ENCODE measurements at places on chromosomes 12 and 14. TPM values are rescaled to one million over a fixed set of nuclear protein-coding genes. Genes with fewer than 3 reads are reported as not detected.

The BICD1 gene
- total RNA-seq, result 18.4 TPM

The CDH24 gene
- 3.2 TPM for total RNA-seq

The LRRC43 gene
- 0.66 TPM for total RNA-seq

The GLIPR1L2 gene
- 0.80 TPM for total RNA-seq

The C1S gene
- 959 TPM for total RNA-seq

DNA sequence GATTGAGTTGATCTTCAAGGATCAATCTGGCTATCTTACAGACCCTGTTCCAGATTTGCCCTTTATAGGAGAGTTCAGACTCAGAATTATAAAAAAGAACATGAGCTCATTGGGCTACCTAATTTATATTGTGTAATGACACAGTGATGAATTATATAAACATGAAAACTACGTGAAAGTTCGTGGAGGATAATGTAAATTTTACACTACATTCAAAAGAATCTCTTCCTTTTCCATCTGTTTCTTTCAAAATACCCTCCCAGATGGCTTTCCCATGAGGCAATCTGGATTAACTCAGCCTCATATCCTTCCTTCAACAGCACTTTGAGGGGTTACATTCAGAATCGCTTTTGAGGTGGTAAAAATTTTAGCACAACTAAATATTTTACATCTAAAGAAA lies 129.3 kb downstream of the HMGA2 start:
- H3K27me3 ChIP-seq, result no peaks in the 10 kb centered on the region
- H3K4me1 ChIP-seq, result no peaks in the 10 kb centered on the region
- no peak for DNase-seq
- H3K36me3 ChIP-seq, result no peaks in the 10 kb centered on the region

GRCh38 chr14:42198010-42198409 lies 591.3 kb downstream of the LRFN5 start:
- no peak overlapping the region for H3K4me3 ChIP-seq

DNA sequence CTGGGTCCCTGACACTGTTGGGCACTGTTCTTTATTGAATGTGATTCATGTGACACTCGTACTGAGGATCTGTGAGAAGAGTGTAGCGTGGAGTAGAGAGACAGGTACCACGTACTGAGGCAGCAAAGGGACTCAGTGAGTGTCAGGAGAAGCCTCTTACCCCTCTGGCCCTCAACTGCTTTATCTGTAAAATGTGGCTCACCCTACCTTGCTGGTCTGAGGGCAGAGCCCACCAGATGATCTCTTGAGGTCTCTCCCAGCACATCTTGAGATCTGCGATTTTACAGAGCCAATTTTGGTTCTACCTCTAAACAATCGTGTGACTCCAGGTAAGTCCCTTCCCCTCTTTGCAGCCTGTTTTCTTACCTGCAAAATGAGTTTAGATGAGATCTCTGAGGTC lies 3.1 kb downstream of the CEBPE start:
- H3K4me1 ChIP-seq, result peaks cover 3% of the 10 kb centered on the region
- H3K27me3 ChIP-seq, result no peaks in the 10 kb centered on the region
- H3K27ac ChIP-seq, result no peak overlapping the region
- no peak for DNase-seq

DNA sequence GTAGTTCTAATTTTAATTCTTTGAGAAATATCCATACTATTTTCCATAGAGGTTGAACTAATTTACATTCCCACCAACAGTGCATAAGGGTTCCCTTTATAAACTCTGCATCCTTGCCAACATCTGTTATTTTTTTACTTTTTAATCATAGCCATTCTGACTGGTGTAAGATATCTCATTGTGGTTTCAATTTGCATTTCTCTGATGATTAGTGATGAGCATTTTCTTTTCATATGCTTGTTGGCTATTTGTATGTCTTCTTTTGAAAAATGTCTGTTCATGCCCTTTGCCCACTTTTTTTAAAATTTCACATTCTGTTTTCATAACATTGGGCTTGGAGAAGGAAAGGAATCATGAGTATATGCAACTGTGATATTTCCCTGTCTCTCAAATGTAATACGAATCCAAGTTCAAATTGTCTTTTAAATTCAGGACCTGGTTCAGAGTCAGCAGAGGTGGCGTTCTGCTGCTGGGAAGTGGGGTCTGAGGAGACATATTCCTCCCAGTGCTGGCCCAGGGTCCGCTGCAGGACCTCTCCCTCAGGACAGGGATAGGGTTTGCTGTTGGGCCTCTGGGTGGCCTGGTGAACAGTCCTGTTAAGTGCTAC lies 81.2 kb upstream of the ETV6 start:
- no peak overlapping the region for H3K27ac ChIP-seq
- H3K4me1 ChIP-seq, result no peaks in the 10 kb centered on the region
- H3K4me3 ChIP-seq, result no peak overlapping the region
- DNase-seq, result no peak

GRCh38 chr12:946212-946611 lies 3.3 kb downstream of the RAD52 start:
- H3K4me1 ChIP-seq, result no peaks in the 10 kb centered on the region
- no peak overlapping the region for H3K27ac ChIP-seq
- no peak overlapping the region for H3K4me3 ChIP-seq
- H3K36me3 ChIP-seq, result no peaks in the 10 kb centered on the region

DNA sequence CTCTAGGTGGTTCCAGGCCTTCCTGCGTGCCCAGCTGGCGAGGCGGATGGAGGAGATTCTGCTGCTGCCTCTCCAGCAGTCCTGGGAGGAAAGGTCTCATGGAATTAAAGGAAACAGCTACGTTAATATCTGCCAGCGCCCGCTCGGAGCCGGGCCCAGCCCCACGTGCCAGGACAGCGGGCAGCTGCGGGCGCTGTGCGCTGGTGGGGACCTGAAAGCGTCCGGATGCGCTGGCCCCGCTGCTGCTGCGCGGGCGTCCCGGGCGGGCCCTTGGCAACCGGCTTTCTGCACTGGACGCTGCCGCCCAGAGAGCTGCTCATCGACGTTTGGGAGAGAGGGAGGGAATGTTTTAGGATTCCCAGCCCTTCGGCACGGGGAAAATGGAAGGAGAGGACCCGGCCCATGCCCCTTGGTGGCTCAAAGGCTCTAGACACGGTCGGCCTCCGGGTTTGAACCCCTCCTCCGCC lies 8.6 kb upstream of the DYNC1H1 start:
- no peaks in the 10 kb centered on the region for H3K27me3 ChIP-seq
- DNase-seq, result no peak
- H3K4me1 ChIP-seq, result no peaks in the 10 kb centered on the region

GRCh38 chr14:70052990-70053389 lies 135.8 kb downstream of the SLC8A3 start:
- H3K4me1 ChIP-seq, result no peaks in the 10 kb centered on the region
- DNase-seq, result no peak
- no peak overlapping the region for H3K4me3 ChIP-seq
- H3K27ac ChIP-seq, result no peak overlapping the region
- H3K27me3 ChIP-seq, result peaks cover 3% of the 10 kb centered on the region
- no peaks in the 10 kb centered on the region for H3K36me3 ChIP-seq

DNA sequence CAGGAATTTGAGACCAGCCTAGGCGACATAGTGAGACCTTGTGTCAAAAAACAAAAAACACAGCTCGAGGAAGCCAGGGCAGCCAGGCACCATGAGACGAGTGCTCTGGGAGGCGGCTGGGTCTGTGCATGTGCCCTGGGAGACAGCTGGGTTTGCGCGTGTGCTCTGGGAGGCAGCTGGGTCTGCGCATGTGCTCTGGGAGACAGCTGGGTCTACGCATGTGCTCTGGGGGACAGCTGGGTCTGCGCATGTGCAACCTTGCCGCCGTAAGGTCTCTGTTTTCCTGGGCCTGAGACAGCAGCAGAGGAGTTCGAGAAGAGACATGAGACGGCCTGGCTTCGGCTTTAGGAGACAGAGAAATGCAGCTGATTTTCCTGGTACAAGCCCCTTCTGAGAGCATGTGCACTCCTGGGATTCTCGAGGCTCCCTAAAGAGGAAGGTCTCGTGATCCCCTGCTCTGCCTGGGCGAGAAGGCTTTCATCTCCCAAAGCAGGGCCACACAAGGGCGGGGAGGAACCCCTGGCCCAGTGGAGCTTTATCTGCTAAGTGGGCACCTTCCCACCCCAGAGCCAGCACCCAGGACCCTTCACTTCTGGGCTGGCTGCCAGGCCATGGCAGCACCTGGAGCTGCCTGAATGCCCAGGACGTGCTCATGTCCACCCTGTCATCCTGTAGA lies 3.5 kb upstream of the BDKRB1 start:
- H3K36me3 ChIP-seq, result no peaks in the 10 kb centered on the region
- no peak overlapping the region for H3K4me3 ChIP-seq
- peaks cover 3% of the 10 kb centered on the region for H3K4me1 ChIP-seq
- no peak for DNase-seq

- no peak for DNase-seq
- no peak overlapping the region for H3K27ac ChIP-seq
- no peaks in the 10 kb centered on the region for H3K36me3 ChIP-seq
- no peak overlapping the region for H3K4me3 ChIP-seq
These were observed 56.1 kb downstream of the BMP4 start for GRCh38 chr14:53900499-53900898.

- no peak for DNase-seq
- no peak overlapping the region for H3K4me3 ChIP-seq
- no peaks in the 10 kb centered on the region for H3K4me1 ChIP-seq
- no peaks in the 10 kb centered on the region for H3K36me3 ChIP-seq
These were observed 154.0 kb upstream of the NUDT4 start for GRCh38 chr12:93223440-93224426.

DNA sequence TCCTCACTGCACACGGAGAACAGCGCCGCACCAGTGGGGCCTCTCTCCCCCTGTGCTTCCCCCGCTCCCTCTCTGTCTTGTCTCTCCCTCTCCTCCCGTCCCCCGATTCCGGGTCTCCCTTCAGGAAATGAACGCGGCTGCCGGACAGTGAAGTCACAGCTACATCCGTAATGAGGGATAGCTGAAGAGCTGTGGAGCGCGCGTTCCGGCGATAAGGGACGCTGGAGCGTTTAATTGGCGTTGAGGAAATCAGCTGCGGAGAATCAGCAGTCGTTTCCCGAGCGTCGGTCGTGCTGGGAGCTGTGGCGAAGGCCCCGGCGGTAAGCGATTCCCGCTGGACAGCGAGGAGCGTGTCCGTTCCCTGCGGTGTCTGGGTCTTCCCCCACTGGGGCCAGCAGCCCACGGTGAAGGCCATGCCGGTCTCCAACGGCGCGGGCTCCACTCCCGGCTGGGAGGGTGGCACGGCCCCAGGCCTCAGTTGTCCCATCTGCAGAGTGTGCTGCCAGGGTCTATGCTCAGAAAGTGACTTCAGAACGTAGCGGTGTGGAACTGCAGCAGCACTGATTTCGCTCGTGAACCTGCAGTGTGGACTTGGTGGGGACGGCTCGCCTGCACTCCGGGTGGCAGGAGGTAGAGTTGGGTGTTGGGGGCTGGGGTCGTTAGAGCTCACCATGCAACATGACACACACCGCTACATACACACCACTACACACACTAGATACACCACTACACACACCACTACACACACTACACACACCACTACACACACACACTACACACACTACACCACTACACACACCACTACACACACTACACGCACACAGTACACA lies 10.9 kb downstream of the NOC4L start:
- no peak overlapping the region for H3K4me3 ChIP-seq
- H3K36me3 ChIP-seq, result no peaks in the 10 kb centered on the region
- H3K27me3 ChIP-seq, result no peaks in the 10 kb centered on the region
- no peak for DNase-seq
- no peaks in the 10 kb centered on the region for H3K4me1 ChIP-seq

DNA sequence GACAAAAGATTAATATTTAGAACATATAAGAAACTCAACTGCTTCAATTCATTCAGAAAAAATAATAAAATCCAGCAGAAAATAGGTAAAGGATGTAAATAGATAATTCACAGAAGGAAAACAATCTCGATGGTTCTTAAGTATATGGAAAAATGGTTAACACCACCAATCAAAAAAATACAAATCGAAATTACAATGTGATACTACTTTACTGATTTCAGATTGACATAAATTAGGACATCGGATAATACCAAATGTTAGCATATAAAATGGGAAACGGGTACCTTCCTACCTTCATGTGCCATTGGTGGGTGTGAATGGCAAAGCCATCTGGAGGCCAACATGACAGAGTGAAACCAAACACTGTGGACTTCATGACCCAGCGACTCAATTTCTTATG lies 1.6 kb upstream of the PPP4R4 start:
- no peaks in the 10 kb centered on the region for H3K36me3 ChIP-seq
- peaks cover 11% of the 10 kb centered on the region for H3K27me3 ChIP-seq
- H3K27ac ChIP-seq, result no peak overlapping the region
- peaks cover 6% of the 10 kb centered on the region for H3K4me1 ChIP-seq

GRCh38 chr14:89617481-89618329 lies 200.7 kb upstream of the FOXN3 start:
- H3K27me3 ChIP-seq, result no peaks in the 10 kb centered on the region
- H3K4me1 ChIP-seq, result no peaks in the 10 kb centered on the region
- H3K4me3 ChIP-seq, result peak overlapping the region; percentile 72
- no peaks in the 10 kb centered on the region for H3K36me3 ChIP-seq
- H3K27ac ChIP-seq, result peak overlapping the region; percentile 48

- DNase-seq, result no peak
- H3K27ac ChIP-seq, result no peak overlapping the region
- no peak overlapping the region for H3K4me3 ChIP-seq
- no peaks in the 10 kb centered on the region for H3K27me3 ChIP-seq
These were observed 15.4 kb downstream of the TRAFD1 start for GRCh38 chr12:112140728-112141127.
